H4 (cell line): ENCODE measurements at places on chromosomes 1 and 21. TPM values are rescaled to one million over a fixed set of nuclear protein-coding genes. Genes with fewer than 3 reads are reported as not detected.
A peak's percentile ranks its signal among the peaks of the same experiment; 100 is the strongest.

CELF3 gene
- total RNA-seq = not detected in 2 replicates

DNA sequence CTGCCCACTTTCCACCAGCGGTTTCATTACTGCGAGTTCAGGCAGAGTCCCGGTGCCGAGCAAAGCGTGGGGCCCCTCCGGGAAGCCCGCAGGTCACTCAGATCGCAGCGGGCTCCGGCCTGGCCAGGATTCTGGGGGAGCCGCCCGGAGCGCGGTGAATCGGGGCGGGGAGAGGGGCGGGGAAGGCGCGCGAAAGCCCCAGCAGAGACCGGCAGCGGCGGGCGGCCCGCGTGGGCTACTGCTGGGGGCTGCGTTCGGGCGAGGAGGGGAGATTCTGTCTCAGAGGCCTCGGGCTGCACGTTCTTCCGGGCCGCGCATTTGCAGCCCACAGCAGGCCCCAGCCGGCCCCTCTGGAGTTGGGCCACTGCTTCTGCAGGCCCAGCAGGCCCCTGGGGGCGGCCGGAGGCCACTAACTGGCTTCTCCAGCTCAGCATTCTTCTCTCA, 64.7 kb downstream of the SCCPDH start:
- DNase-seq = no peak

DNA sequence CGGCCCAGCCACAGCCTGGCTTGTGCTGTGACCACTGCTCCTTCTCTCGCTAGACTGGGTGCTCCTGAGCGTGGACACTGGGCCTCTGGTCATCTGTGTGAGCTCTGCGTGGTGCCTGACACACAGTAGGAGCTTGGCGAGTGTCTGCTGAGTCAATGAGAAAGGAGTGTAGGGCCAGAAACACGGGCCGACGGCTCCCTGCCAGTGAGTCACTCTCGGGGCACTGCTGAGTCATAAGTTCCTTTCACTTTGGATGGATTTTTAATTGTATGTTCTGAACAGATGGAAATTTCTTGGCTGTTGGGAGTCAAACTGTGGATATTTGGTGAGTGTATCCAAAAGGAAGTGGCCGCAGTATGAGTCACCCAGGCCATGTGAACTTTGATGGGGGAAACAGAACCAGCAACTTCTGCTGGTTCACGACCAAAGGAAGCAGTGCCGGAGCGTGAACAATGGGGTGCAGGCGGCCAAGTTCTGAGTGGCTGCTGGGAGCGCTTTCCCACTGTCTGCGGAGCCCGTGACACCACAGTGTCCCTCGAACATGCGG, 41.0 kb upstream of the COL18A1 start:
- peak; percentile 99 for DNase-seq

DNA sequence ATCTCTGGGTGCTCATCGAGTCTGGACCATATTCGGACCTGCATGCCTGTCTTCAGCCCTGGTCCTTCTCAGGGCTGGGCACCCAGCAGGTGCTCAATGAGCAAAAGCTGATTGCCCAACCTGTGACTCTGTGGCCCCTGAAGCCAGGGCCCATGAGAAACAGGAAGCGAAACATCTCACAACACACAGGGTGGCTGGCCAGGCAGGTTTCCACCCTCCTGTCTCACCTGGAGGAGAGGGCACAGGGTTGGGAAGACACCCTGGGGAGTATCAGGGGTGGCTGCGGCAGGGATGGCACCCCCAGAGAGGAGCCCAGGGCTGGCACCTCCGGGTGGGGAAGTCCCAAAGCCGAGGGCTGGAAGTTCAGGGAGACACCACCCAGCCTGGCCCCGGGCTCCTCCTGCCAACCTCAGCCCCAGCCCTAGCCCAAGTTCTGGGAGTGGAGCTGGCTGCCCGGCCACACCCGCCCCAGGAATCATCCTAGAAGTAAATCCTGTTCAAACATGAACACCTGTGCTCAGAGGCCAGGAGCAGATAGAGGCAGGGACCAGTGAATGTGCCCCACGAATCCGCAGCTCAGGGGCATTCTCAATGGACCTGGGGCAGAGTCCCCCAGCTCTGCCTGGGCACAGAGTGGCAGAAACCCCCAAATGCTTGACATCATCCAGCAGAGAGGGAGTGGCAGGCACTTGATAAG, 54.6 kb downstream of the RAP1GAP start:
- no peak for DNase-seq

SPRR1B gene
- total RNA-seq = not detected in 2 replicates

DNA sequence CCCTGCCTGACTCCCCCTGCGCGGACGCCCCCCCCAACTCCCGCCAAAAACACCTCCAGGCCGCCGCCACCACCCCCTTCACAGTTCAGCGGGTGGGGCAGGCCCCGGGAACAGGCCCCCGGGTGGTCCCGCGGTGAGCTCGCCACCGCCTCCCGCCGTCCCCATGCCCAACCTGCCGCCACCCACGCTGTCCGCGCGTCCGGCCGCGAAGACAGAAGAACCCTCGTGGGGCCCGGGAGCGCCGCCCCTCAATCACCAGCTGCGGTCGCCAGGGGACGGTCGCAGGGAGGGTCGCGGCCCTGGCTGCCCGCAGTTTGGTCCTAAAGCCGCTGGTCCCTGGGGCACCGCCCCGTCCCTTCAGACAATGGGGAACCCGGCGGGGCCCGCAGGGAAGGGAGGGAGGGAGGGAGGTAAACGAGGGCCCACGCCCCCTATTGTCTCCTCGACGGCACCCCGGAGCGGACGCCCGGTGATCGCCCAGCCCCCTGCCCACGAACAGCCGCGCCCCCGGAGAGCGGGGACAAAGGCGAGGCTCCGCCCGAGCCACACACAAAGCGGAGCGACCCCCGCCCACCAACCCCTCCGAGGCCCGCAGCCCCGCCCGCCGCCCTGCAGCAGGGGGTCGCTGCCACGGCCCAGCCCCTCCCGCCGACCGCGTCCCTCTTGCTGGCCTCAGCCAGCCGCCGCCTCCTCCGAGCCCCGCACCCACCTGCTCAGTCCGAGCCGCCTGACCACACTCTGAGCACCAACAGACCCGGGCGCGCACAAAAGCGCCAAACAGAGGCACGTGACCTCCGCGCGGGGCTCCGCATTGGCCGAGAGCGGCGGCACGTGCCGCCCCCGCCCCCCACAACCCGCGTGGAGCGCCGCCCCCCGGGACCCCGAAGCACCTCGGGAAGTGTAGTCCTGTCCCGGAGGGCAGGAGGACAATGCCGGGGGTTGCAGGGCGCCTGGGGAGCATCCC, at the start of gene STMN1:
TSS of gene STMN1 (minus strand) at position 740 of the 964 bp plus-strand sequence. CDS start 1,743 bp downstream, outside the sequence.
- peak; percentile 91 for DNase-seq

KCNJ9 gene
- not detected in 2 replicates for total RNA-seq

DNA sequence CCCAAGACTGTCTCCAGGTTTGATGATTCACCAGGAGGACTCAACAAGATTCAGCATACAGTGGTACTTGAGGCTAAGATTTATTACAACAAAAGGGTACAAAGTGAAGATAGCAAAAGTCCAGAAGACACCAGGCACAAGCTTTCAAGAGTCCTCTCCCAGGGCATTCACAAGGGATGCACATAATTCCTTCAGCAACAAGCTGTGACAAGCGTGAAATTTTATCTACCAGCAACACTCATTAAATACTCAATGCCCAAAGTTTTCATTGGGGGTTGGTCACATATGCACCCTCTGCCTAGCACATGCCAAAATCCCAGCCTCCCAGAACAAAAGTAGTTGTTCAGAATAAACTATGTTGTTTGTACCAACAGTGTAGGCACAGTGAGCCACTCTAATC, 62.3 kb downstream of the PRKACB start:
- no peak for DNase-seq

GJA8 gene
- total RNA-seq = not detected in 2 replicates

SPRR2B gene
- total RNA-seq = not detected in 2 replicates

DNA sequence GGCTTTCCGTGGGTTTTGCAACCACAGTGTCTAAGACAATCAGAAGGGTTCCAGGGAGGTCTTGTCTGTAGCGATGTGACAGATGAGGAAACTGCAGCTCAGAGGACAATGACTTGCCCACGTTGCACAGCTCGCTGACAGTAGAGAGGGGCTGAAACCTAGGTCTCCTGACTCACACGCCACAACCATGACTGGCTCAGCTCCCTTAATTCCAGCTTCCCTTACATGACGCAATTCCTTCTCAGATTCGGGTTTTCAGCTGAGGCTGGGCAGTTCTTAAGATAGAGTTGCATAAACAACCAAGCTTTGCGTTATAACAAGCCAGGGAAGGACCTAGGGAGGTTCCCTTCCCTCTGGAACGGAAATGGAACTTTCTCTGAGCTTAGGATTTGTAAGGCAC, 36.3 kb downstream of the DHCR24 start:
- DNase-seq = peak; percentile 98

DNA sequence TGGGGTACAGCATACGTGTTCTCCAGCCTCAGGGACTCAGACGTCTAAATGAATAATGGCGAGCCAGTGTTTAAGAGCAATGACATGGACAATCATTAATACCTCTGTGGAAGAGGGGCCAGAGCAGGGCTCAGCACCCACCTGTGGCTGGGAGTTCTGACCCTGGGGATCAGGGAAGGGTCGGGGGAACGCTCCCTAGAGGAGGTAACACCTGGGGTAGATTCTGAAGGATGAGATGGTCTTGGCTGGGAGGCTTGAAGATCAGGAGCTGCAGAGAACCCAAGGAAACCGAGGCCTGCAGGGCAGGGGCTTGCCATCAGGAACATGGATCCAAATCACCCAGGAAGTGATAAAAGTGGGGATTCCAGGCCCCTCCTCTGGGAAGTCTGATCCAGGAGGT, 138.2 kb upstream of the RUNX3 start:
- no peak for DNase-seq

DNA sequence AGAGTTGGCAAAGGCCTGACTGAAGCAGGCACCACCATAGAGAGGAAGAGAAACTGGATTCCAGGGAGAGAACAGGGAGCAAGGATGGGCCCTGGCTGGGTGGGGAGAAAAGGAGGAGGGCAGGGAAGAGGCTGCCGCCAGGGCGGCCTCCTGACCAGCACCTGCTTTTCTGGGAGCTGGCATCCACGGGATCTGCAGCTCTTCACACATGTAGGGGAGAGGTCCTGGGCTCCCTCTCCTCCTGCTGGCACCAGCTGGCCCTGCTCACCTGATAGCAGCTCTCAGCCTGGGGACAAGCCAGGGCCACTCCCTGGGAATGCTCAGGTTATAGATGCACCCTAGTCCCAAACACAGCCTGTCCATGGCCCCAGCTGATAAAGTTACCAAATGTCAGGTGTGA, 39.9 kb downstream of the TEX35 start:
- DNase-seq = no peak

GRCh38 chr1:209675565-209676154, 448 bp downstream of the G0S2 start:
- DNase-seq = no peak

DNA sequence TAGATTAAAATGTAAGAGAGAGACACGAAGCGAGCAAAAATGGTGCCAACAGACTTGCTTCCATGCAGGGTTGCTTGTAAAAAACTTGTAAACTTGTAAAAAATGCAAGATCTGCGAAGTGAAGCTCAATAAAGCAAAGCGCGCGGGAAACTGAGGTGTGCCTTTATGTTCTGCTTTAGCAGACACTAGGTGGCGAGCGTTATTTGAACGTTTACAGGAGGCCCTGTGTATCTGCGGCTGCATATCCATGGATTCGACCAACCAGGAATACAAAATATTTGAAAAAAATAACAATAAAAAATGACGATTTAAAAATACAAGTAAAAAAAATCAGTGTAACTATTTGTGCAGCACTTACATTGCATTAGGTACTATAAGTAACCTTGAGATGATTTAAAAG, 1.5 kb downstream of the UBE2G2 start:
- no peak for DNase-seq

DNA sequence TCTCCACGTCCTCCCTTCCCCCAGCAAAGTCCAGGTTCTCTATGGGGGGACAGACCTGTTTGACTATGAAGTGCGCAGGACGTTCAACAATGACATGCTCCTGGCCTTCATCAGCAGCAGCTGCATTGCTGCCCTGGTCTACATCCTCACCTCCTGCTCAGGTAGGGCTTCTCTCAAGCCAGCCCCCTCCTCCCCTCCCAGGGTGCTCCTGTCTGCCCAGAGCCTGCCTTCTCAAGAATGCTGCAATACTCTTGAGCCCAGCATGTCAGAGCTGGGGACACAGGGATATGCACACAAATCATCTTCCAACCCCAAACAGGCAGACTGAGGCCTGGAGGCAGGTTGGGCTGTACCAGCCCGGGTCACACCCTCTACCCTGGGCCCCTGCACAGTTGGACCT, 35.4 kb downstream of the DISP3 start:
- DNase-seq = no peak

DNA sequence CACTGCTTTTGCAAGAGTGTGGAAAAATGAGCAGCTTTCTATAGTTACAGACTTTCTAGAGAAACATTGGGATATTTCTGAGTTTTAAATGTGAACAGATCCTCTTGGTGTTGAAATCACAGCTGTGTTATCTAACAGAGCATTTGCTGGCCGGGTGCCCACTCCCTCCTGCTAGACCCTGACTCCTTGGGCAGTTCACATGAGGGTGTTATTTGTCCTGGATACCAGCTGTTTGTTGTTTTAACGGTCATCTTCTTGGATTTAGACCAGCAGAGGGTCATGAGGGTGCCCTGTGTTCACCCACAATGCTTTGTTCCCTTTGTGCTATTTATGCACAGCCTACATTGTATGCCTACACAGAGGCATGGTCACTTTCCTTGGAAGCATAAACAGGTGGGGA, 67.1 kb downstream of the CENPF start:
- no peak for DNase-seq

DNA sequence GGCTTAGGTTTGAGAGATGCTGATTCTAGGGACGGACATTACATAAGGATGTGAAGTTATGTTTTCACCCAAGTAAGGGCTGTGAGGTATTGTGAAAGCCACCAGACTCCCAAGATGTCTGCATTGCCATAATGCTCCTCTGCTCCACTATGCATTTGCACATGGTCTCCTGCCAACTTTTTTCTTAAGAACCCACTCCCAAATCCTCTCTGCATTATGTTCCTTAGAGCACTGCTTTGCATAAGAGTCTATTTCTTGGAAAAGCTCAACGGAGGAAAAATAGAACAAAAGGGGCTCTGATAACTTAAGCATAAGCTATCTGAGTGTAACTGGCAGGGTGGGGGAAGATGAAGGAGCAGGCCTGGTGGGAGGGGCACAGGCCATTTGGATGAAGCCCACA, 5.0 kb upstream of the CACNA1E start:
- no peak for DNase-seq

TMEM81 gene
- 0.99 TPM in 1 of 2 replicates, not detected in the other for total RNA-seq

TMEM269 gene
- total RNA-seq = 0.04 and 0.08 TPM in 2 replicates

DNA sequence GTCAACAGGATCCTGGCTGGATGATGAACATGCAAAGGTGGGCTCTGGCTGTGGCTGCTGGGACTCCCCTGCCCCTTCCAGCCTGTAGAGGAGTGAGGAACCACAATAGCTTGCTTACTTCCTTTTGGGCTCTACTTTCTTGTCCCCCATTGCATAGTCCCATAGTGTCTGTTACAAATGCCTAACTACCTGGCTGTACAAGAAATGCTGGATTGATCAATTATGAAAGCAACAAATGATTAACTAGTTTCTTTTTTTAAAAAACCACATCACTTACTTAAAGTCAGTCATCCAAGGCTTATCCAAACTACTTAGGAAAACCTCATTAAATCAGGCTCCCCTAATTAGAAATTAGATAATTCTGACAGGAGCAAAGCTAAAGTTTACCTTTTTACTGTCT, 514.1 kb upstream of the PKN2 start:
- DNase-seq = no peak

- DNase-seq = no peak
Measured at GRCh38 chr1:33272509-33272908, 16.2 kb downstream of the ZNF362 start.

GRCh38 chr1:172948457-172948856, 102.3 kb downstream of the TNFSF18 start:
- DNase-seq = peak; percentile 38

ARMH1 gene
- total RNA-seq = not detected in 2 replicates
